ENCODE measurements at places on chromosomes 16 and 17.

GRCh38 chr17:5826384-5826783 lies 242.1 kb upstream of the NLRP1 start:
- DNase-seq = no peak

DNA sequence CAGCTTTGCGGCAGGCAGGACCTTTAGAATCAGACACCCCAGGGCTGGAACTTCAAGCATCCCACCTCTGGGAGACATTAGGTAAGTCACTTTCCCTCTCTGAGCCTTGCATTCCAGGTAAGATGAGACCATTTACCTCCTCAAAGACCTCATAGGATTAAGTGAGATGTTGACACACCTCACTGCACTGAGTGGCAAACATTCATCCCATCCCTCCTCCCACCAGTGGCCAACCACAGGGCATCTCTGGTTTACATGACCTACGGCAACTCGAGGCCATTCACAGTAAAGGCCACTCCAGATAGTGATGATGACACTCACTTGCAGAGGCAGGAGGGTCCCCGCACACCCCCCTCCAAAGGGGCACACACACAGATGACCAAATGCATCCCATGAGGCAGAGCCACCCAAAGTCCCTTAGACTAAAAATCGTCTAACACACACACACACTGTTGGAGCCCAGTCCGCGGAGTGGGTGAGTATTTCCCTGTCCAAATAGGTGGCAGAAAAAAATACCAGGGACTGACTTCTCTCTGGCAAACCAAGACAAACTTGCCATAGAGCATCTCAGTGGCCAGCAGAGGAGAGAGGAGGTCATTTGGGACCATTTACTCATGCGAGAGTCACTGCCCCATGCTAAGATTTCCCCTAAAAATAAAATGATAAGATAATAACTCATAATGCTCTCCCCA lies 454.9 kb downstream of the SOX9 start:
- DNase-seq = no peak

DNA sequence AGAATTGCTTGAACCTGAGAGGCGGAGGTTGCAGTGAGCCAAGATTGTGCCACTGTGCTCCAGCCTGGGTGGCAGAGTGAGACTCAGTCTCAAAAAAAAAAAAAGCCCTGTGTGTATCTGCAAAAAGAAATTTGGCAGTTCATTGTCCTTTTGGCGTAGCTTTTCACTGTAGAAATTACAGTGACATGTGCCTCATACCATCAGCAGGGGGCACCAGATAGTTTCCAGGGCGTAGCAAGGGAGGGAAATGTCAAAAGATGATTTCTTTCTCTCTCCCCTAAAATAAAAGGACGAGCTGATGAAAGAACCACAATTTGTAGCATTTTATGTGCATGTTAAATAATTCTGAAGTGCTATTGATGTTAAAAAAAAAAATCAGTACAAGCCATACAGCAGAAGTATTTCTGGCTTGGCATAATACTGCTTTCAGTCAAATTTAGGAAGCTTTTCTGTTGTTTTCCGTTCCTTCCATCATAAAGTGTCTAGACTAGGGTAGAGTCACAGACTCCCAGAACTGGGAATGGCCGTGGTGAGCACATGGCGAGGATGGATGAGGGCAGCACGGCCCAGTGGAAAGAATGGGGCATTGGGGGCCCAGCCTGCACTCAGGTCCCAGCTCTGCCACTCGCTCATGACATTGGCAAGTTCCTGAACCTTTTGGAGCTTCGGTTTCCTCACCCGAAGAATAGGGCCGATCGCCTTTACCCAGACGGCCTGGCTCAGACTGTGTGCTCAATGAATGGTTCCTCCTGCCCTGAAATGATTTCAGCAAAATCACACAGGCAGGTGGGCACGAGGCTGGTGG lies 59.8 kb upstream of the RPH3AL start:
- no peak for DNase-seq

GRCh38 chr17:57264776-57265175 lies 8.5 kb downstream of the MSI2 start:
- no peak for DNase-seq

- DNase-seq = peak; percentile 49
Measured at GRCh38 chr17:65198653-65199382, 61.6 kb downstream of the RGS9 start.

- DNase-seq = peak; percentile 27
Measured at GRCh38 chr17:17125136-17126084, 80.7 kb downstream of the PLD6 start.

DNA sequence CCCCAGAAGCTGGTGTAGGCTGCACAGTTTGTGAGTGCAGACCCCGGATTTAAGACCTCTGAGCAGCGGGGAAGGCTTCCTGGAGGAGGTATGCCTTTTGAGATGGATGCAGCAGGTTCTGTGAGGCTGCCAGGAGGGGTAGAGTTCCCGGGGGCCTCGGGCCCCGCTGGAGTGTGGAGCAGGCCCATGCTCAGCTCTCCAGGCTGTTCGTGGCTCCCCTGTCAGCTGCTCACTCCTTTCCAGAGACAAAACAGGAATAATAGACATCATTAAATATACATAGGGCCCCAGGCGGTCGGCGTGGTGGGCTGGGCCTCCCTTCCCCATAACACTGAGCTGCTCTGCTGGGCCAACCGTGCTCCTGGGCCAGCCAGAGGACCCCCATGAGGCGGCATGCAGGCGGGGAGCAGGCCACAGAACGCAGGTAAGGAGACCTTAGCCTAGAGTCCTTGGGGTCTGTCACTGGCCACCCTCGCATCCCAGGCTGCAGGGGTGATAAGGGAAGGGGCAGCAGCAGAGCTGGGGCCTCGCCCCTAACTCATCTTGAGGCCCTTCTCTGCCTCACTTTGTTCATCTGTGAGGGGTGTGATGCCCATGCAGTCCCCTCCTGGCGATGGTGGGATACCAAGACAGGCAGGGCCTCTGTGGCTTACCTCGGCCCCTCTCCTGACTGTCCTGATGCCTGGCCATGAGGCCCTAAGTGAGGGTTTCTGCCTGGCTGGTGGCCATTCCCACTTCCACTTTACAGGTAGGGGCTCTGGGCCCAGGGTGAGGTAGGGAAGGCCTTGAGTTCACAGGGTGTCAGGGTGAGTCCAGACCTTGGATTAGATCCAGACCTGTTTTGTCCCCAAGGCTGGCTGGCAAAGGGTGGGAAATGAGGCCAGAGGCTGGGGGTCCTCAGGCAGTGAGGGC lies at the start of gene MYO15A:
Gene MYO15A, plus strand, starts transcription at position 356 of the 912 bp plus-strand sequence. CDS start 10,045 bp downstream, outside the sequence.
- no peak for DNase-seq

GRCh38 chr16:65767125-65767524 lies 599.4 kb upstream of the CDH5 start:
- DNase-seq = no peak

GRCh38 chr17:72998343-72998742 lies 94.1 kb downstream of the SLC39A11 start:
- no peak for DNase-seq

DNA sequence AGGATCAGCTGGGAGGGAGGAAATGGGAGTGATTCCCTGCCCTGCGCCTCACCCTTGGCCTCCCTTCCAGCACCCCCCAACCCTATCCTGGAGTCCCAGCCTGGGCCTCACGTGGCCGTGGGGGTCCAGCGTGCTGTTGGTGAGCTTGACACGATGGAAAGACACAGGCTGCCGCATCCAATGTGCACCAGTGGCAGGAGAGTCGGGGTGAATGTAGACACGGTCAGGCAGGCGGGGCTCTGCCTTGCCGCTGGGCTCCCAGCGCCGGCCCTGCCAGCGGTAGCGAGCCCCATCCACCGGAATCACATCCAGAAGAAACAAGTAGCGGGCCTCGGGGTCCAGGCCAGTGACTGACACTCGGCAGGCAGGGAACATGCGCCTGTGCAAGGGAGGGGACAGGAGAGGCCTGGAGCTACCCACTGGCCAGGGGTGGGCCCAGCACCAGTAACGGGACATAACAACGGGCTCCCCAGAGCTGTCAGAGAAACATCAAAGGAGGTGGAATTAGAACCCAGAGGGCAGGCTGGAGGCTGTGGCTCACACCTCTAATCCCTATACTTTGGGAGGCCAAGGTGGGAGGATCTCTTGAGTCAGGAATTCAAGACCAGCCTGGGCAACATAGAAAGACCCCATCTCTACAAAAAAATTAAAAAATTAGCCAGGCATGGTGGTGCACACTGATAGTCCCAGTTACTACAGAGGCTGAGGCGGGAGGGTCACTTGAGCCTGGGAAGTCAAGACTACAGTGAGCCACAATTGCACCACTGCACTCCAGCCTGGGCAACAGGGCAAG lies 2.7 kb downstream of the TBX6 start:
- DNase-seq = no peak

DNA sequence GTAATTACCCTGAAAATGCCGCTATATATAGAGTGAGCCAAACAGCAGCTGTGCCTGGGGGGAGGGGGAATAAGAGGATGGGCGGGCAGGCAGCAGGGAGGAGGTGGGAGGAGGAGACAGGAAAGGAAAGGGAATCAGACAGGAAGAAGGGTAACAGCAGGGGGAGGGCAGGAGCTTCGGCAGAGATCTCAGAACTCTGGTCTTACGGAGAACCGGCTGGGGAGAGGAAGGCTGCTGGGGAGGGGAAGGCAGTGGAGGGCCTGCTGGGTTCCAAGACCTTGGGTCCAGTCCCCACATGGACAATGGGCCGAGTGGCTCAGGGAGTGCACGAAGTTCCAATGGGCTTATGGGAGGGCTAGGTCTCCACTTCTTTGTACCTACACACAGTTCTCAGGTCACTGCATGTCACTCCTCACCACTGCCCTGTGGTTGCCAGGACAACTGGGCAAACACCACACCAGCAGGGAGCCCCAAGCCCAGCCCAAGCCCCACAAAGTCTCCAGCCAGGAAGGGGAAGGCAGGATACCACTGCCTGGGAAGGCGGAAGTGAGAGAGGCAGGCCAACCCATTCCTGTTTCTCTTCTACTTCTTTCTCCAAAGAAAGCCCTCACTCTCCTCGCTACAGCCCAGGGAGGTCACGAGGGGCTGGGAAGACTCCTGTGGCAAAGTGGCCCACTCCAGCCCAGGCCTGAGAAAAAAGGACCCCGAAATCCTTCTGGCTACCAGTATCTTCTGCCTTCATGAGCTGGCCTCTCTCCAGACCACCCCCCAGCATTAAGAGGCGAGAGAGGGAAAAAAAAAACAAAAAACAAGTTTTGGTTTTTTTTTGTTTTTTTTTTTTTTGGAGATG lies 25.3 kb downstream of the G6PC3 start:
- peak; percentile 79 for DNase-seq

GRCh38 chr17:10754109-10754508 lies 24.3 kb upstream of the TMEM220 start:
- no peak for DNase-seq

- no peak for DNase-seq
Measured at GRCh38 chr17:29225396-29225795, 21.3 kb upstream of the CRYBA1 start.

DNA sequence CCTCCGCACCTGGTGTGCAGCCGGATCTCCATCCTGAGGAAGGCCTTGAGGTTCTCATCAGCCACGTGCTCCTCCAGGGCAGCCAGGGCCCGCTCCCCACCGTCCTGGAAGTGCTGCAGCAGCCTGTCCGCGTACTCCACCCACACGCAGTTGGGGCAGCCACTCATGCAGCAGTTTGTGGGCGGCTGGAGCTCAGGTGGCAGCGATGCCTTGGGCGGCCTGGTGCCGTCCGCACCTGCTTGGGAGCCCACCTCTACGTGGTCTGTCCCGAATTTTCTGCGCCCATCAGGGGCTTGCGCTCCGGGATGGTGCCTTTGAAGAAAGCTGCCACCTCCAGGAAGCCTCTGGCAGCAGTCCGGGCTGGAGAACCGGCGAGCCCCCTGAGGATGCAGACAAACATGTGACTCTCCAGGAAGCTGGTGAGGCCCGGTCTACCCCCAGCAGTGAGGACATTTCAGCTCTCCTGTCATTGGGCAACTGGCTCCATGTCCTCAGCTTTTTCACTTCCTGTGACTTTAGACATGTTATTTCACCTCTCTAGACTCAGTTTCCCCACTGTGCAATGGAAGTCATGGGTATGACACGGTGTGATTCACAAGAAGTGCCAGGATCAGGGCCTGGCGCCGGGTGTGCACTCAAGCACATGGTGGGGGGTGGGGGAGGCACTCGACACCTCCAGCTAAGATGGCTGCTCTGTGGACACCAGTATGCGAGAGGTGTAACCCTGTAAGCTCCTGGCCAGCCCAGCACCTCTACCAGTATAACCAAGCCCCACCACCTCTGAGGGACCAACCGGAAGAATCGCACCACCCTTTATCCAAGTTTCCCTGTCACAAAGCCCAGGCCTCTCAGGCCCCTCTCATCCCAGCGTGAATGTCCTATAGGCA lies 957 bp downstream of the OXLD1 start:
- DNase-seq = no peak

GRCh38 chr16:59164461-59164860 lies 430.3 kb upstream of the GOT2 start:
- DNase-seq = no peak

- DNase-seq = no peak
Measured at GRCh38 chr16:11064851-11065250, 120.5 kb downstream of the CLEC16A start.

DNA sequence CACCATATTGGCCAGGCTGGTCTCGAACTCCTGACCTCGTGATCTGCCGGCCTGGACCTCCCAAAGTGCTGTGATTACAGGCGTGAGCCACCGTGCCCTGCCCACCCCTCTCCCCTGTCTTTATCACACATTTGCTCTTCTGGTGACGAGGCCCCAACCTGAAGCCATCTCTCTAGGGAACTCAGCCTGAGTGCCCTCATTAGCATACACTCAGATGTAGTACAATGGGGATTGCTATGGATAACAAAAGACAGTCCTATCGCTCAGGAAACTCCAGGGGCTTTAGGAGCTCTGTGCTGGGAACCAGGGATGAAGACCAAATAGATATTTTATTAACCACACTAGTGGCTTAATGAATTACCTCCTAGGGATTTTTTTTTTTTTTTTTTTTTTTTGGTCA lies 100.7 kb downstream of the MARF1 start:
- DNase-seq = no peak

GRCh38 chr17:42709561-42709960 lies 27.2 kb downstream of the CNTNAP1 start:
- no peak for DNase-seq

GRCh38 chr17:4934173-4934979 lies 2.3 kb downstream of the GP1BA start:
- no peak for DNase-seq

DNA sequence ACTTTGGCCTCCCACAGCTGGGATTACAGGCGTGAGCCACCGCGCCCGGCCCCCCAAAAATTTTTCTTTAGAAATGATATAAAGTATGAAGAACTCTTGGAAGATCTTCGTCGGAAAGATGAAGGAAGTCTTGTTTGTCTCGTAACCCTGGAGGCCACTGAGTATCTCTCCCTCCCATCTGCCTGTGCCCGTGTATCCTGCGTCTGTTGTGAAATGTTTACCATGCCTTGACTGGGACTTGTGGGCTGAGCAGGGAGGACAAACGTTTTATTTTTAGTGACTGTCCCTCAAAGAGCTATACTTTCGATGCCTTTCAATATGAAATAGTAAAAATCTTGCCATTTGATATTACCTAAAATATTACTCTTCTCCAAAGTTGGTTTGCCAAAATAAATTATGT lies 121.2 kb downstream of the RPTOR start:
- DNase-seq = no peak

GRCh38 chr16:4944333-4945281 lies 7.7 kb upstream of the PPL start:
- DNase-seq = peak; percentile 64

- no peak for DNase-seq
Measured at GRCh38 chr17:80998748-80999535, 7.3 kb downstream of the CHMP6 start.
